ENCODE measurements at places on chromosomes 3 and 15.

- DNase-seq = no peak
Observed at GRCh38 chr3:11532931-11533391, 110.8 kb downstream of the VGLL4 start.

- no peak for DNase-seq
Observed at GRCh38 chr15:87144775-87145174, 1065.1 kb downstream of the AGBL1 start.

DNA sequence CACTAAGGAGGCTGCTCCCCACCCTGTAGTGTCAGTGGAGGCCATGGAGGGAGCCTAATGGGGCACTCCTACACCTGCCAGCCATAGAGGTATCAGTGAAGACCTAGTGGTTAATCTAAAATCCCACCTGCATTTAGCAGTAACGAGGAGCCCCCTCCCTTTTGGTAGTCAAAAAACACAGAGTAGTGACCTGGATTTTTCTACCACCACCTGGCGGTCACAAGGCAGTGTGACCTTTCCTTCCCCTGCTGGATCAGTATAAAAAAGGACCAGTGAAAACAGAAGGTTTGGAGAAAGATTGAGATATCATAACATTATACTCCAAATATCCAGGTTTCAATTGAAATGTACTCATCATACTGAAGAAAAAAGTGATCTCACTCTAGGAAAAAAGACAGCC lies 241.2 kb downstream of the PYDC2 start:
- DNase-seq = no peak

DNA sequence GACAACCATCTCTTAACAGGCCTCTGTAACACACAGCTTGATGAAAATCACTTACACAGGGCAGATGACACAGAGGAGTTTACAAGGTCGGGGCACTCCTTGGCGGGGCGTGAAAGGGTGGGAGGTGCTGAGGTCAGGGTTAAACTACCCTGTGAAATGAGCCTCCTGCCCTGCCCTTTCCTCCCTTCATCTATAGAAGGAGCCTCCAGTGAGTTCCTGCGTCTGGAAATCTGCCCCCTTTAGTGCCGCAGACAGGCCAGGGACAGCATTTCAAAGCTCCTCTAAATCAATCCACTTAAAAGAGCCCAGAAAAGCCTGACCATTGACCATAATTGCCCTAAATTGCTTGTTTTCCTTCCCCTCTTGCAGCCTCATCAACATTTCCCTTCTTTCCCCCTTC lies 1.9 kb downstream of the ROBO1 start:
- no peak for DNase-seq

DNA sequence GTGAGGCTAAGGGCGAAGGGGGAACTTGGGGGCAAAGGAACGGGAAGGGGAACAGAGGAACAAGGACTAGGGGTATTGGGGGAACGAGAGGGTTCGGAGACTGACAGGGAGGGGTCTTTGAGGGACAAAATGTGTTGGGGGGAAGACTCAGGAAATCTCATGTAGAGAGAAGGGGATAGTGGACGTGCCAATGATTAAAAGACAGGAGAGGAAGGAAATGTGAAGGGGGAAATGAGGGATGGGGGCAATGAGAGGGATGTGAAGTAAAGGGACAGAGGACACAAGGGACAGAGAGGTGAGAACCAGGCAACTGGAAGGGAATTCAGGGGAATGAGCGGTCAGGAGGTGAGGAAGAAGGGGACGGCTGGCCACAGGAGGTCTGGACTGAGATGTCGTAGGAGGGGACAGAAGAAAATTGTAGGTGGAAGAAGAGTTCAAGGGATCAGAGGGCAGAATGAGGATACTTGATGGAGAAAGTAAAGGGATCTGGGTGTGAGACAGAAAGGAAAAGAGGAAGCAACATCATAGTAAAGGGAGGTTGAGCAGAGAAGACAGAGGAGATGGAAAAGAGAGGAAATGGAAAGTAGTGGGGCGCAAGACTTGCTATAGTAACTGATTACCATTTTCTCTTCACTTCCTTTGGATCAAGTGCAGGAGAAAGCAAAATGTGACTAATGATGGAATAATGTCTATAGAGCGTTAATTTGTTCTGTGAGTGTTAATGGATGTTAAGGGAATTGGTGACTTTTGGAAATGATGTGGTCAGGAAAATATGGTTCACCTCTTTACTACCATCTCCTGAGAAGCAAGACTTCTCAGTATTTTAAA lies 749 bp downstream of the RAB8B start:
- no peak for DNase-seq

DNA sequence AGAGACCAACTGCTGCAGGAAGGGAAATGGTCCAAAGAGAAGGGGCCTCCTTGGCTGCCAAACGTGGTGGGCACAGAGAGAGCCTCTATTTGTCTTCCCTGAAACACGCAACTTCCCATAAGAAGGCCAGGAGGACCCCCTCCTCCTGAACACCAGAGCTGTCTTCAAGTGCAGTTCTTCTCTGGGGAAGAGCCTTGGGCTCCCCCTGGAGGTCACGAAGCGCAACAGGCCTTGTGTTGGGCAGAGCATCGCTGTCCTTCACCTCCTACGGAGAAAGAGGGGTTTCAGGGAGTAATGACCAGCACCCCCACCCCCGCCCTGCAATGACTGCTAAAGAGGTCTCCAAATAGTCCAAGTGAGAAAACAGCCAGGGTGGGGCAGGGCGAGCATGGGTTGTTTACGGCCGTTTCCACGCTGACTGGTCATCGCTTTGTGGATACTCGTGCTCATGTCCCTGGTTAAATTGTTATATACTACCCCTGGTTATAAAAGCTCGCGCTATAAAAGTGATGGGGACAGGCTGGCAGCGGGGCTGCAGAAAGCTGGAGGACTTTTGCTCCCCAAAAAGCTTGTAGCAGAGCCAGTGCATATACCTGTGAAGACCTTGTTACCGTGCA lies 397.5 kb upstream of the ATP10A start:
- peak; percentile 56 for DNase-seq

- DNase-seq = no peak
Observed at GRCh38 chr3:34300621-34301020, 502.2 kb downstream of the PDCD6IP start.

DNA sequence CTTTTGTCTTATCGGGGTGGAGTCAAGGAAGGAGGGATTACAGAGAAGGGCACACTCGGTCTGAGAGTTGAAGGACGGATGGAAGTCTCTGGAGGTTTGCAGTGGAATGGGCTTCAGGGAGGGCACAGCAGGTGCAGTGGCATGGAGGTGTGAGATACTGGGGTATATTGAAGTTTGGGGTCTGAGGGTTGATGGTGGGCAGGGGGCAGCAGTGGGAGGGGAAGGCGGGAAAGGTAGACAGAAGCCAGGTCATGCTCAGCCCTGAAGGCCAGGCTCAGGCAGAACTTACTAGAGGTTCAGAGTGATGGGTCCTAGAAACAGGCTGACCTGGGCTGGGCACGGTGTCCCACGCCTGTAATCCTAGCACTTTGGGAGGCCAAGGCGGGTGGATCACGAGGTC lies 52.7 kb downstream of the HRH1 start:
- no peak for DNase-seq

DNA sequence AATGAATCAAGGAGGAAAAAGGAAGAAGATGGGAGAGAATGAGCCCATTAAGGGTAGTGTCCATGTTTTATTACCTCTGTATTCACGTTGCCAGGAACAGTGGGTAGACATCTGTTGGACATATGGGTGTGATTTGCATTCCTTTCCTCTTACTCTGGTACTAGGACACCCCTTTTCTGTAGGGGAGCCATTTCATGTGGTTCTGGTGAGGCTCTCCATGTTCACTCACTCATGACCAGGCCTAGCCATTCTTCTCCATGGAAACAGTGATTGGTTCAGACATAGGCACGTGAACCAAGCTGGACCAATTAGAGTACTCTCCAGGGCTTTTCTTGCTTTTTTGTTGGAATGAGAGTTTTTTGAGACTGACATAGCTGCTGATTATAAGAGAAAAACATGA lies 39.6 kb upstream of the PDCD6IP start:
- no peak for DNase-seq

DNA sequence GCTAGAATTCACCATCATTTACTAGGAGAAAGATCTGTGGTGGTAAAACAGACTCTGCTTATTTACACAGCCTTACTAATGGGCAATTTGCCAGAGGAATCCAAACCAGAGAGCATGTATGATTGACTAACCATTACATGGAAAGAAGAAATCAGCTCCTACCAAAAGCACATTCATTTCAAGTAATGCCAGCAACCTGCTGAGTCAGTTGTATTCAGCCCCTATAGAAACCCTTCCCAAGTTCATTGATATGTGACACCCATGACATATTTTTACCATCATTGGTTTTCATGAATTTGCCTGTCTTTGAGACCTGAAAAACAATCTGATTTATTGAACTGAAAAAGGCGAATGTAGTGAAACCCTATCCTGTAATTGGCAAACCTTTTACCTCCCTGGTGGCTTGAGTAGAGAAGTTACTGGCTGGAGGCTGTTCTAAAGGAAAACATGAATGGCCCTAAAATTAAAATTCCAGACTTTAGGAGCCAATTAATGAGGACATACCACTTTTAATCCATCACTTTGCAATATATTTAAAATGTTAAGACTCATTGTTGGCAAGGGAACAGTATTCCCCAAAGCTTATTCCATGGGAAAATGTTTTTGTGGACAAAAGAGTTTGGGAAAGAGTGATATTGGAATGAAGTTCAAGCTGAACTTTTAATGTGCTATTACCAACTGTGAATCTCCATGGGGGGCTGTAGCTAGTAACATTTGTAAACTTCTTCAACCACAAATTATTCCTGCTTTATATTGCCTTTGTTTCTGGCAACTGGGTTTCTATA lies 542.9 kb downstream of the FHIT start:
- DNase-seq = peak; percentile 19

GRCh38 chr3:79368403-79368802 lies 399.4 kb downstream of the ROBO1 start:
- no peak for DNase-seq

DNA sequence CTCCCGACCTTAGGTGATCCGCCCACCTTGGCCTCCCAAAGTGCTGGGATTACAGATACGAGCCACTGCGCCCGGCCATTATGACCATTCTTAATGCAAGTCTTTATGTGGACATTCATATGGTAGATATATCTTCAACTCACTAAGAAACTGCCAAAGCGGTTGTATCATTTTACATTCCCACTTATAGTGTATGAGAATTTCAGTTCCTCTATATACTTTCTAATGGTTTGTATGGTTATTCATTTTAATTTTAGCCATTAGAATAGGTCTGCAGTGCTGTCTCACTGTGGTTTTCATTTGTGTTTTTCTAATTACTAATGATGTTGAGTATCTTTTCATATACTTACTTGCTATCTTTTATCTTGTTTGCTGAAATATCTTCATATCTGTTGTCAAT lies 32.5 kb downstream of the TCF12 start:
- DNase-seq = no peak

DNA sequence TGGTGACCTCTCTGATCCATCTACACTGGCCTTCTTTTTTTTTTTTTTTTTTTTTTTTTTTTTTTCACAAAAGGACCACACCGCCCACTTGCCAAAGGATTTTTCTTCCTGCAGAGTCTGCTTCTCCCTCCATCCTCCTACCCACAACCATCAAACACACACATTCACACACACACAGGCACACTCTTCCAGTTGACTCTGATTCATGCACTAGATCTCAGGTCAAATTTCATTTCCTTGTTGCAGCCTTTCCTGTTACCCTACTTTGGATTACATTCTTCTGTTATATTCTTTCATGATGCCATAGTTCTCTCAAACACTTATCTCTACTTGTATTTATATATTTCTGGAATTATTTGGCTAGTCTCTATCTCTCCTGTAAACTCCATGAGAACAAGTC lies 133.9 kb downstream of the STAC start:
- no peak for DNase-seq

DNA sequence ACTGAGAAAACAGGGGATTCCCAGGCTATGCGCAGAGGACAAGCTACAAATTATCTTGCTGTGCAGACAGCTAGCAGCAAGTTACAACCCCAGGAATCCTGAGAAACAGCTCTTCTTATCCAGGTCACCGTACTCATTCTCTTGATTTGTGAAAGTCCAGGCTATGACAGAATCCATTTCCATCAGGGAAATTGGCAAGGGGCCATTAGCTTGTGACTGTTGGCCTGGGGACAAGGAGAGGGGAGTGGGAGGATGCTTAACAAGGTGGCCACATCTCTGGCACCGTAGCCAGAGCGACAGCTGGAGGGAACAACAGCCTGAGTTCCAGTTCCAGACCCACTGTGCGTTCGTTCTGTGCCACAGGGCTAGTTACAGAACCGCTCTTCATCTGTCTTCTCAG lies 44.9 kb upstream of the PLXNA1 start:
- peak; percentile 49 for DNase-seq

- no peak for DNase-seq
Observed at GRCh38 chr3:22594990-22595389, 608.1 kb upstream of the UBE2E2 start.

DNA sequence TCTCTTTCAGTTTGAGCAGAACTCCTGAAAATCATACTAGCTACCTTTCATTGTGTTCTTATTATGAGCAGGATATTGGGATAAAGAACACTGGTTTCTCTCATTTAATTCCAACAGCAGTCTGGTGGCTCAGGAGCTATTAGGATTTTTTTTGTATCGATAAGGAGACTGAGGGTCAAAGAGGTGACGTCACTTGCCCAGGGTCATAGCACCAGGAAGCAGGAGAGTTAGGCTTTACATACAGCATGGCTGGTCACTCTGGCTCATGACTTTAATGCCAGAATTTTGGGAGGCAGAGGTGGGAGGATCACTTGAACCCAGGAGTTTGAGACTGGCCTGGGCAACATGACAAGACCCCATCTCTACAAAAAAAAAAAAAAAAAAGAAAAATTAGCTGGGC lies 113.6 kb downstream of the ADAMTS9 start:
- DNase-seq = no peak

GRCh38 chr3:37053753-37054152 lies 60.4 kb downstream of the MLH1 start:
- no peak for DNase-seq

GRCh38 chr3:63900459-63900858 lies 11.7 kb downstream of the SCAANT1 start:
- peak; percentile 42 for DNase-seq

- DNase-seq = no peak
Observed at GRCh38 chr3:105805404-105805803, 63.4 kb downstream of the CBLB start.

DNA sequence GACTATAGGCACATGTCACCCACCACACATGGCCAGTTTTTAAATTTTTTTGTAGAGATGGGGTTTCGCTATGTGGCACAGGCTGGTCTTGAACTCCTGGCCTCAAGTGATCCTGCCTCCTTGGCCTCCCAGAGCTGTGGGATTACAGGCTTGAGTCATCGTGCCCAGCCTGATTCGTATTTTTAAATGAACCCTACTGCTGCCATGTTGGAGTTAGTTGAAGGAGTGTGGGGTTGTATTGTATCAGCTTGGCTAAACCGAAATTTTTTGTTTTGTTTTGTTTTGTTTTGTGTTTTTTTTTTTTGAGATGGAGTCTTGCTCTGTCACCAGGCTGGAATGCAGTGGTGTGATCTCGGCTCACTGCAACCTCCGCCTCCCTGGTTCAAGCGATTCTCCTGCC lies 11.8 kb upstream of the ZNF770 start:
- DNase-seq = no peak

- no peak for DNase-seq
Observed at GRCh38 chr15:67765701-67766100, 59.6 kb upstream of the SKOR1 start.
